Esophagus muscularis mucosa (tissue), 4 donors: ENCODE measurements at places on chromosomes 7 and 10.

DNA sequence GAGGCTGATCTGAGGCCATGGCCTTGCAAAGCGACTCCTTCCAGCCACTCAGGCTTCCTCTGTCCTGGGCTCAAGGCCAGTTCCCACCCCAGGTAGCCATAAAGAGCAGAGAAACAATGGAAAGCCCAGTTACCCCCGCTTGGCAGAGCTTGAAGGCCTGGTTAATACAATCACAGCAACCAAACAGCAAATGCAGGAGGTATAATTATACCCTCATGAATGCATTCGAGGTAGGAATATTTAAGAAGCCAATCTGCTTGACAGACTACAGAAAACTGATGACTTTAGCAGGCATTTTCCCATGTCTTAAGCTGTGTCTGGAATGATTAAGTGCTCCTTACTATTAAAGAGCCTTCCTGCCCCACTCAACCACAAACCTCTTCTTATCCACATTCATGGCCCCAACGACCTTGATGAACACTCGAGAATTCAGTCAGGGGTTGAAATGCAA is 114.1 kb upstream of the MACROH2A2 start:
- no peak for DNase-seq

- no peak for DNase-seq
Measured at GRCh38 chr7:124603066-124603465, 162.5 kb downstream of the GPR37 start.

- DNase-seq = no peak
Measured at GRCh38 chr7:139355320-139355719, 4.4 kb upstream of the LUC7L2 start.

- DNase-seq = no peak
Measured at GRCh38 chr10:93383562-93383981, 98.6 kb downstream of the MYOF start.

DNA sequence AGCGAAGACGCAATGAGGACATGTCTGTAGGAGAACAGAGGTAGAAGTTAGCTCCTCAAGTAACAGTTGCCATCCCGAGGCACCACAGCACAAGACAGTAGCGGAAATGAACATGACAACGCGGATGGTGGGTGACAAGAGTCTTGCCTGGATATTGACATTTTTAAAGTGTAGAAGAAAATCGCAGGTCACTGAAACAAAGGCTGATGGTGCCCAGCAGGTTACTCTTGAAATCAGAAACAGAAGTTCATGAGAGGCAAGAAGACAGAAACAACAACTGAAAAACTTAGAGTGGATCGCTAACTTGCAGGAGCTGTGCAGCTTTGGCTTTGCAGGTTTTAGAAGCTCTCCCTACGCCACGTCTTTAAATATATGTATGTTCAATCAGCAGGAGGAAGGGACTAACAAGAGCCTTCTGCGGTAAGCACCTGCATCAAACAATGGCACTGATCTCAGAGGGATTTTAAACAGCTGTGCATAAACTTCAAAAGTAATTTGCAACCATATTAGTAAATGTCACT is 1.8 kb downstream of the PRKCQ start:
- DNase-seq = no peak

GRCh38 chr10:21509341-21510240 is 15.9 kb downstream of the SKIDA1 start:
- DNase-seq = no peak

DNA sequence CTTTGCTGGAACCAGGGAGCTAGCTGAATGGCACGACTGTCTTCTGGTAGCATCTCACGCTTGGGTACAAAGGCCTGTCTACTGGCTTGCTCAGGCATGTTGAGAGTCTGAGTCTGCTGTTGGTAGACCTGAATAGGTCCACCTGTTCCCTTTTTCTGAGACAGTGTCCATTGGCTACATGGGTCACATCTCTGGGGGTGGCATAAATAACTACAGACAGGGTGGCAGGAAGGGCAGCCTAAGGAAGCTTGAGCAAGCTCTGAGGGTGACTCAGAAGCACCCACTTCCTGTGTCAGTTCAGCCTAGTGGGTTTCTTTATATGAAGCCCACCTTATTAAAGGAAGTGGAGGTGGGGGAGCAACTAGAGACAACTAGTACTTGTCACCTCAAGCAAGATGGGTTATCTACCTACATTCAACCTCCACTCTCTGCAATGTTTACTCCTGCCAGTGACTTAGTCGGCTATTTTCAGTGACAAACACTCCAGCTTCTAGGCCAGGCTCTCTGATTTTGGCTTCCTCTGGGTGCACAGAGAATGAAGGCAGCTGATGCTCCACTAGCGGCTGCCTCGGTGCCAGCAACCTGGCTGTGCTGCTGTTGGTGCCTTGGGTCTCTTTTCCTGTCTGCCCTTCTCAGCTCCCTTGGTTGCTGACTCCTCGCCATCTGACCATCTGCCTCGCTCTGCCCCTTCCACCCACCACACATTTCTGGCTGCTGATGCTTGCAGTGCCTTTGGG is 5.7 kb upstream of the ZYX start:
- no peak for DNase-seq

DNA sequence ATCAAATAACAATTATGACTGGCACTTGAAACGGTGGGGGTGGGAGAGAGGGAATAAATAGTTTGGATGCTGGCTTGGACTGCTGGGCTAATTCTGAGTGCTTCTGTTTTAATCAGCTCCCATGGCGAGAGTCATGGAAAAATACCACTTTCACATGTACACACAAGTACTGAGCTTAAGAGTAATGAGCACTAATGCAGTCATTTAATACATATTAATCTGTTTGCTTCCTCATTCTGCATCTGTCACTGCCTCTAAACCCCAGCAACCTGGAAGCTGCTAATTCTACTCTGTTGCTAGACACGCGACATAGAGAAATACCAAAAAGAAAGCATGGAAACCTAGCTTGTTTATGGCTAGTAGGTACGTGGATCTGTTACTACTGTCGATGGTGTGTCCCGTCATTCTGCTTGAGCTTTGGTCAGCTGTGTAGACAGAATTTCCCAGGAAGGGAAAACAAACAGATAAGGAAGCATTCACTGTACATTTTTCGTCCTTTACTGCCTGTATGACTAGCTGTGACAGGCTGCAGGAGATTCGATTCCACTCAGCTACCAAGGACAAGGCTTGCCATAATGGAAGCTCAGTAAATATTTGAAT is 238.8 kb downstream of the BAMBI start:
- DNase-seq = no peak

DNA sequence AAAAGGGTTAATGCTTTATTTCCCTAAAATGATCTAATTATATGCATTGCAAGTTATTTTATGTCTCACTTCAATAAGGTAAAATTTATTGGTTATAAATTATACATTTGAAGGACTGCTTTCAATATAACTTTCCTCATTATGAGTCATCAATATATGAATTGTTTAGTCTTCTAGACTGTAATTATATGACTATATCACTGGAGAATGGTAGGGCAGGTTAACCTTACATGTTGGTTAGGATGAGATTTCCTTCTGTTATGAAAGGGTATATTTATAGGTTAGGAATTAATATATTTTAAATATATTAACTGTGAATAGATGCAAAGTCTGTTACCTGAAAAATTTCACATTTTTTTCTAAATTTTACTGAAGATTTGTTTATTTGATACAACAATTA is 406.4 kb upstream of the ETV1 start:
- no peak for DNase-seq

DNA sequence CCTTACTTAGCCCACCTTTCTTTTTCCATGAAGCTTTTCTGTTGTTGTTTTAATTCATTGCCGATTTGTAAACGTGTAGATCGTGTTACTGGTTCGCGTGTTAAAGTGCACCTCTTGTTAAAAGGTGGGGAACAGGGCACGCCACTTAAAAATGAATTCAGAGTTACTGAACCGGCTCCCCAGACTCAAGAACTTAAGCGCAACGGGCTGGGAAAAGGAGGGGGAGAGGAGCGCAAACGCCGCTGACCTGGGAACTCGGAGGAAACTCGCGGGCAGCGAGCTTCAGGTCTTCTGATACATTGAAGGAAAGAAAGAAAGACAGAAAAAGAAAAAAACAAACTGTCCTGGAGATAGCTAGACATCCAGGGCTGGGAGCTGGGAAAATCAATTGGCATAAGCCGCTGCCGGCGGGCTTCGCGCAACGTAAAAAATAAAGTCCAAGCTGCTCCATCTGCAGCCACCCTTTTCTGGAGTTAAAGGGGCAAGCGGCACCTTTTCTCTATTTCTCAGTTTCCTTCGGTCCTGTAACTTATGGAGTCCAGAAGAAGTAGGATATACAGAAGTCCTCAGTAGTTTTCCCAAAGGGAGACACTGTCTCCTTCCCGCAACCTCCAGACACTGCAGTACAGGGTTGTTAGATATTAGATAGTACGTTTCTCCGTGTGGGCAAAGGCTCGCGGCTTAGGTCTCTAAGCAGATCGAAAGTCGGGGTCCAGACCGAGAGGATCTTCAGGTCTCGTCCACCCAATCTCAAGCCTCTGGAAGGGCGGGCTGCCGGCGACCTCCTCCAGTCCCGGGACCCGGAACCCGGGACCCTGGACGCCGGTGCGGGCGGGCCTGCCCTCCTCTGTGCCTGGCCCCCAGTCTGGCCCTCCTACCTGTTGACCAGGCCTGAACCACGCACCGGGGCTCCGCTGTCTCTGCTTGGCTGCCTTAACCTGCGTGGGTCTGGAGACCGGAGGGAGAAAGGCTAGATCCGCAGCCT is 1.8 kb upstream of the DLX6 start:
- peak; percentile 74 for DNase-seq

DNA sequence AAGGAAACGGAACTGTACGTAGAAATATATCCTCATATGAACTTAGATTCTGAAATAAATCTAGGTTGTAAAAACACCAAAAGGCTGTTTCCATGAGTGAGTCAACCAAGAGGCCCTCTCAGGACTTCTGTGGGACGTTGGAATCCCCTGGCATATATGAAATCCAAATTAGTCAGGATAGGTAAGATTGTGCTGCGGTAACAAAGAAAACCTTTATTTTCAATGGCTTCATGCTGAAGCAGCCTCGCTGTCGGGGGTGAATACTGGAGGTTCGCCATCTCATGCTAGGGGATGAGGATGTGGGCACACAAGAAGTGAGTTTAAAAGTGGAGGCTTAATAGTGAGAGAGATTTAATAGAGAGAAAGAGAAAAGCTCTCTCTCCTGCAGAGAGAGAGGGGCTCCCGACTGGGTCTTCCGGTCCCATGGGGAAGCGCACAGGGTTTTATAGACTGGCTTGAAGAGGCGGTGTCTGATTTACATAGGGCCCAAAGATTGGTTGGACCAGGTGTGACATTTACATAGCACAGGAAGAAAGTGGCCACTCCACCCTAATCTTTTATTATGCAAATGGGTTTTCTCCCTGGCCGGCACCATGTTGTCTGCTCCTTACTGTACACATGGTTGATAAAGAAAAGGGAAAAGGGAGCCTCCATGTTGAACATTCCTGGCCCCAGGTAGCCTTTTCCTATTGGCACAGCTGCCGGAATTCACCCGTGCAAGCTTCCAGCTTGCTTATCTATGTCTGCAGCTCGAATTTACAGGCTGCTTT is 52.3 kb upstream of the SEPHS1 start:
- DNase-seq = no peak

- DNase-seq = no peak
Measured at GRCh38 chr7:5582532-5582935, 158.9 kb upstream of the TNRC18 start.

DNA sequence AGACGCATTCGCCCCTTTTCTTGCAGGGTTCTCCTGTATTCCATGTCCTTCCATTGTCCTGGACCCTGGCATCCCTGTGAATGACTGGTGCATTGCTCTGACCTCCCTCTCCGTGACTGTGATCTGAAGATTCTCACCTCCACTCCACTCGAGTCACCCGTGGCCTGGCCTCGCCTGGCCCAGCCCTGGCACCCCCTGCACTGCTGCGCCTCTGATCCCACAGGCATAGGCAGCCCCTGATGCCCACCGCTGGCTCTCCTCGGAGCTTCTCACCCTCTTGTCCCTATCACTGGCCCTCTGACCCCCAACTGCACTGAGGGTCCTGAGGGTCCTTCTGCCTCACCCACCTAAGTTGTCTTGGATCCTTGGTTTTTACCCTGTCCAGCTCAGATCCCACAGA is 2.2 kb upstream of the MMP21 start:
- no peak for DNase-seq

DNA sequence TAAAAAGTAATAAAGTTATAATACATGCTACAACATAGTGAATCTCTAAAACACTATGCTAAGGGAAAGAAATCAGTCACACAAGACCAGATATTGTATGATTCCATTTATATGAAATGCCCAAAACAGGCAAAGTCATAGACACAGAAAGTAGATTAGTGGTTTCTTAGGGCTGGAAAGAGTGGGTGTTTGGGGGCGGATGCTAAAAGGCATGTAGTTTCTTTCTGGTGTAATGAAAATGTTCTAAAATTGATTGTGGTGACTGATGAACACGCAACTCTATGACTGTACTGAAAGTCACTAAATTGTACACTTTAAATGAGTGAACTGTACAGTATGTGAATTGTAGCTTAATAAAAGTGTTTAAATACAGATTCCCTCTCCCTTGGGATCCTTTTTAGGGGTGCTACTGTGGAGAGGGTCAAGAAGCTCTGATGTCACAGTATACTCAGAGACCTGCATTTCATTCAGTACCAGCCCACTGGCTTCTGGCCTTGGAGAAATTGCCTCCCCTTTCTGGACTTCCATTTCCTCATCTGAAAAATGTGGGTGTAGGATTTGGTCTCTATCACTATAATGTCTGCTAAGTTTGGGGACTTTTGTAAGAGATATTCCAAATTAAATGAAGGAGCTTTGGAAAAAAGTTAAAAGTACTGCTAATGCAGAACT is 46.4 kb downstream of the AOAH start:
- no peak for DNase-seq

GRCh38 chr10:101110856-101111523 is 20.1 kb upstream of the TLX1 start:
- no peak for DNase-seq

DNA sequence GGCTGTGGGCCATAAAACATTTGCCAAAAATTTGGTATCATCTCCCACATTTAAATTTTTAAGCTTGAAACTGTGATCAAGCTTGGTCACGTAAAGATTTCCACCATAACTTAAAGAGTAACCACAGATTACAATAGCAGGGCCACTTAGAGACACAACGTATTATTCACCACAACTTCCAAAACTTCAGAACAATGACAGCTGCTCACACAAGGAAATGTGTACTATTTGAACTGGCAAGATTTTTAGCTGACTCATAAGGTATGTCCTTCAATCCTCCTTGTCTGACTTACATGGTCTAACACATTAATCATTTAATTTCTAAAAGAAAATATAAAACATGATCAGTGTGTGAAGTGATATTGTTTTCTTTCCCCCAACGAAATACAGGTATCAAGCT is 234.5 kb downstream of the PARD3 start:
- no peak for DNase-seq
